Motor neuron (in vitro differentiated cells): ENCODE measurements at places on chromosomes 7 and 10. TPM values are rescaled to one million over a fixed set of nuclear protein-coding genes. Genes with fewer than 3 reads are reported as not detected.

Gene SAP25
- total RNA-seq = 0.71 TPM in 1 of 2 replicates, not detected in the other

- peak; percentile 51 for ATAC-seq
Observed at GRCh38 chr7:92708111-92709042, 118.2 kb upstream of the FAM133B start.

Gene CPA4
- total RNA-seq = 0.09 and 0.36 TPM in 2 replicates

DNA sequence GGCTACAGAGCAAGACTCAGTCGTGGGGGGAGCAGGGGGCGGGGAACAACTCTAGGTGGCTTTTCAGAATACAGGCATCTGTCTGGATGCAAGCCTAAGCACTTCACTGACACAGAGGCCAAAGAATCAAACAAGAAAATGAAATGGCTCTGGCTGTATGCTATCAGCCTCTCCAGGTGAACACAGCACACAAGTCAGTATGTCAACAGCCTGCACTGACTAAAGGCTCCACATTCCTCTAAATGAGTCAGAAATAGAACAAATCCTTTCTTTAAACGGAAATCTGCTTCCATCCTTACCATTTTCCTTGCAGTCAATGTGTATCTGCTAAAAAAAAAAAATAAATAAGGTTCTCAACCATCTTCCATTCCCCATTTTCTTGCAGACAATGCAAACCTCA lies 88.3 kb downstream of the ARMH3 start:
- ATAC-seq = no peak

GRCh38 chr7:1617957-1618356 lies 48.1 kb upstream of the PSMG3 start:
- no peak for ATAC-seq

Gene ACTR3C
- total RNA-seq = 0.73 and 1.2 TPM in 2 replicates

Gene CYP3A7
- total RNA-seq = 0.36 and 1.3 TPM in 2 replicates

Gene ENO4
- 1.1 and 1.5 TPM in 2 replicates for total RNA-seq

Gene INSYN2A
- total RNA-seq = 1.6 TPM in 2 replicates

GRCh38 chr7:28395831-28396230 lies 16.5 kb upstream of the CREB5 start:
- no peak for ATAC-seq

DNA sequence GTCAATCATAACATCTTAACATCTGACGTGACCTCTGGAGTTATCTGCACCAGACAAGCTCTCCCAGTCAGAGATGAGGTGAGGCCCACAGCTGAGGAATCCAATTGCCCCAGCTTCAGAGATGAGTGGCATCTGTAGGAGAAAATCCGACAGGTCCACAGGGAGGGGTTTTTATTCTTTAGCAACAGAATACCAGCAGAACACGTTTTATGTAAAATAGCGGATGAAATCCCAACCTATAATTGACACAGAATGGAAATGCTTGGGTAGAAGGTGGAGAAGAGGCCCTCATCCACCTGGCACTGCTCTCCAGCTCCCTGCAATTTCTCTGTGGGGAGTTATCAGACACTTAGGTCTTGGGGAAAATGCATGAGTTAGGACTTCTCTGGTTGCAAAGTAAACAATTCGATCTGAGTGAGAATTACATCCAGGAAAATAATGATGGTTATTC lies 144.2 kb upstream of the NRP1 start:
- no peak for ATAC-seq

DNA sequence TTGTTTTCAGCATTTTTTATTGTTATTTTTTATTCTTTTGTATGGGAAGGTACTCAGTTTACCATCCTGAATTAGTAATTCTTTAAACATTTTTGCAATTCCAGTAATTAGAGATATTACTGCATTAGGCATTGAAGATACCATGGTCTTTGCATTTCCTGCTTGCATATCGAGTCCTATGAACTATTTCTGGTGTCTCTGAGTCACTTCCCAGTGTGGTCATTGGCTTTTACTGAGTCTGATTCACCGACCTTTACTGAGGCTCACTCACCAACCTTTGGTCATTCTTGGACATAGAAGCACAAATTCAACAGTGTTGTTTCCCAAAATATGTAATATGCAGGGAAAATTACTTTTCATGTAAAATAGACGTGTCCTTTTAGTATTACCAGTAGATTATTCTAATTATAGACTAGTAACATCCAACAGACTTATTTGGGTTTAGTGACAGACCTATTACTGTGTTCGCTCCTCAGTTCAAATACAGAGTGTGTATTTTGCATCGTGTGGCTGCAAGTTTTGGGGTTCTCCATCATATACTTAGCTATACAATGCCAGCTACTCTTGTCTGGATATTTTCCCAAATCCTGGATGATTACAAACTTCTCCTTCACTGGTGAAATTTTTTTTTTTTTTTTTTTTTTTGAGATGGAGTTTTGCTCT lies 180.7 kb upstream of the PRSS1 start:
- ATAC-seq = no peak

Gene GRID2IP
- not detected in 2 replicates for total RNA-seq

Gene TWIST1
- 155 and 157 TPM in 2 replicates for total RNA-seq

GRCh38 chr7:88801046-88801445 lies 5.5 kb upstream of the TEX47 start:
- no peak for ATAC-seq

Gene PTF1A
- total RNA-seq = 0.38 TPM in 1 of 2 replicates, not detected in the other

DNA sequence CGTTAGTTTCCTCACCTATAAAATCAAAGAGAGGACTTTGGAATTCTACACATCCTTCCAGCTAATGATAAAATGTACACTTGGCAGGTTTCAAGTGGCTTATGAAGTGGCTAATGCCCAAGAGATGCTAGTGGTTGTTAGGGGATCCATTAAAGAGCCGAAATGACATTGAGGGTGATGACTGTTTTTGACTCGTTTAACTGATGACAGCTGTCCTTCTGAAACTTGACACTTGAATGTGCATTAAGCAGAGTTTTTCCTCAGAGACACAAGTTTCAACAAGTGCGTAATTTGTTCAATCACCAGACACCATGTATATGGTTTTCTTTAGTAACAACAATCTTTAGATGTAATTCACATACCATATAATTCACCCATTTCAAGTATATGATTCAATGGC lies 1.6 kb upstream of the PRF1 start:
- no peak for ATAC-seq

Gene TMEM26
- total RNA-seq = 0.04 and 0.09 TPM in 2 replicates

Gene PDLIM1
- 1.7 and 2.7 TPM in 2 replicates for total RNA-seq

Gene VSTM2A
- total RNA-seq = 15.0 and 15.1 TPM in 2 replicates

Gene CDH23
- total RNA-seq = 81.3 and 88.4 TPM in 2 replicates

- ATAC-seq = no peak
Observed at GRCh38 chr7:138116141-138116540, 39.9 kb downstream of the AKR1D1 start.

GRCh38 chr10:48459270-48460150 lies 145.4 kb downstream of the ARHGAP22 start:
- ATAC-seq = no peak

DNA sequence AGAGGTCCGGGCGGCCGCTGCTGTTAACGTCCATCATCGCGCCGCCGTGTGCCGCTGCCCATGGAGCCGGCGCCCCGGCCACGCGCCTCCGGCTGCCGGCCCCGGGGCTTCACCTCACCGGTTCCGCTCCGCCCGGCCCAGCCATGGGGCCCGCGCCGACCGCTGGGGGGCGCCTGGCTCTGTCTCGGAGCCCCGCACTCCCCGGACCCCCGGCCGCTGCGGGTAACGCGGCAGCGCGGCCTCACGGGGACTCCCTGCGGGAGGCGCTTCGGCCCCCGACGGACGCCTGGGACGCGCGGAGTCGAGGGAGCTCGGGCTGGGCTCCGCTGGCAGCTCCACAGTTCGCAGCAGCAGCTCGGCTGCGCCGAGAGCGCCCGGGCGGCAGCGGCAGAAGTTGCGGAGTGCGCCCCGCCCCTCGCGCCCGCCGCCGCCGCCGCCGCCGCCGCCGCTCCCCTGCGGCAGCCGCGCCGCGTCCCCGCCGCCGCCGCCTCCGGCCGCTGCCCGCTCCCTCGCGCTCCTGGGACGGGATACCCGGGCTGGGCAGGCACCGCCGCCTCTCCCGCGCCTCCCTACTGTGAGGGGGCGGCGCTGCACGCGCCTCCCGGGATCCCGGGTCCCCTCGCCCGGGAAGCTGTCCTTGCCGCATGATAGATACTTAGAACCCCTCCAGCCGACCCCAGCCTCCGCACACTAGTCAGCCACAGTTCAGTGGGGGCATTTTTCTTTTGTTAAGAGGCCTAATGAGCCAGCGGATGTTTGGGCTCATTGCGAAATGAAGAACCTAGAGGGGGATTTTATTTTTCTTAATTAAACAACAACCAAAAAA lies at the start of gene HTR7:
HTR7 (minus strand) TSS at position 405 of the 826 bp plus-strand sequence; CDS start at position 37, 368 bp downstream.
- ATAC-seq = peak; percentile 88

GRCh38 chr7:79425665-79426064 lies 27.8 kb downstream of the MAGI2 start:
- no peak for ATAC-seq

Gene TDRD1
- total RNA-seq = not detected in 2 replicates

- peak; percentile 96 for ATAC-seq
Observed at GRCh38 chr7:95545007-95545615, 51.2 kb downstream of the PDK4 start.

DNA sequence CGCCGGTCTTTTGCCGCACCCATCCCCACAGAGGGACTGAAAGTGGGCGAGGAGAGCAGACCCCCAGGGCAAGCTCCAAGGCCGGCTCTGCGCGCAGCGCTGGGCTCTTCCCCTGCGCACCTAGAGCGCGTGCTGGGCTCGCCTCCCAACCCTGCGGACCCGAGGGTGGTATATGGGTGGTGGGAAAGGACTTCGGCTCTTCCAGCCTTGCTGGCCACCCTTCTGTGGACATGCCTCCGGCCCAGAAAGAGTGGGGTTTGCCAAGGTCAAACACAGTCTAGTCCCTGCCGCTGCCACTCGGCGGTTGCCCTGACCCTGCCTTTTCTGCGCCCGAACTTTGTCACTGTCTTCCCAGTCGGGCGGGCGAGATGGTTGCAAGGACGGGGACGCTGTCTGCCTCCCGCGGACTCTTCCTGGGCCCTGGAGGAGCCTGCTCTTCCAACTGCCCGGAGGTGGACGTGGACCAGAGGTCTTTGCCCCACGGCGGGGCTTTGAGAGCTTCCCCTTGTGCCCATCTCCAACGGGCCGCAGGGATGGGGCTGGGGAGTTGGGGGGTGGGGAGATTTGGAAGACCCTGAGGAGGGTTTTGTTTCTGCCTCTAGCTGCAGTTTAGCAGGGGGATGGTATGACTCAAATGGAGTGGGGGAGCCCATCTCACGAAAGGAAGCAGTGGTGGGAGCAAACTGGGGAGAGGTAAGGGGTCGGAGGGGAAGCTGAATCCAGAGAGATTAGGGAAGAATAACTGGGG lies 1.5 kb downstream of the ADCY1 start:
- no peak for ATAC-seq

DNA sequence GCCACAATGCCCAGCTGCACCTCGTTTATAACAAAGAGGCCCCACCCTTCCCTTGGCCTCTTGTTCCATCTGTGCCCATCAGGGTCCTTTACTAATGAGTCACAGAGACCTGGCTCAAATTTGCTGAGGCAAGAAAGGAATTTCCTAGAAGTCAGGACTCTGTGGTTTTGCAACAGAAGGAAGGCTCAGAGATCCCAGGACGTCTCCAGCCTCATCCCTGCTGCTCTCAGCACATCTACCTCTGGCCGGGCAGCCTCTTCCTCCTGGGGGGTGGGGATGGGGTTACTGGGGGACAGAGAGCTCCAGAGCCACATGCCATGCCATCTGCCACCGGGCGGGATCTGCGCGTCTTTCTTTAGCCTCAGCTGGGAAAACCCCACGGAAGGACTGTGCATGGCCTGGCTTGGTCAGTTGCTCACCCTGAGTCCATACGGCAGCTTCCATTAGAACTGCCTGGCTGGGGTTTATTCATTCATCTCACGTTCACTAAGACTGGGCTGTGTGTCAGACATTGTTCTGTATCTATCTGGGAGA lies 41.9 kb upstream of the PSMG3 start:
- ATAC-seq = peak; percentile 93

DNA sequence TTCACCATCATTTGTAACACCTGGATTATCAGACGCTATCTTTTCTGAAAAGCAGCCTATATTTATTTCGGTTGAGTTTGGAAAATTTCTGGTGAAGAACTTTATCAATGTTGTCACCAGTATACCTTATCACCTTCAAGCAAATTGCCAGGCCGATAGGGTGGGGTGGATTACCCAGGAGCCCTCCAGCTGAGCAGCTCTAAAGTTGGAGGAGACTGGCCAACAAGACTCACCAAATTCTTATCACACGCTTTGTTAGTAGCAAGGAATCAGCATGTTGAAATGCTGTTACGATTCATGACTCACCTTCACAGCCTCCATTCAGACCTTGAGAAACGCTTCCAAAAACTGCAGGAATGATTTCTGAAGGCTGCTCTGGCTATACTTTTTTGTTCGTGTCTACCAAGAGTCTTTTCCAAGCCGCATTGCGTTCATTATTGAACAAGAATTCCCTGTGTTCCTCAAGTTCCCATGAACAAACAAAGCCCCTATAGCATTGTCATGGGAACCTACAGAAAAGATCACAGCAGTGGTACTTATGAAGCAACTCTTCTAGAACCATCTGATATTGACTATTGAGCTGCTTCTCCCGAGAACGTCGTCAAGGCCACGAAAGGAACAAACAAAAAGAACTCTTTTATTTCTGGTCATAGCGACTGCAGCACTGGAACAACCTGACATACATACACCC lies 291.4 kb downstream of the SFMBT2 start:
- ATAC-seq = no peak

DNA sequence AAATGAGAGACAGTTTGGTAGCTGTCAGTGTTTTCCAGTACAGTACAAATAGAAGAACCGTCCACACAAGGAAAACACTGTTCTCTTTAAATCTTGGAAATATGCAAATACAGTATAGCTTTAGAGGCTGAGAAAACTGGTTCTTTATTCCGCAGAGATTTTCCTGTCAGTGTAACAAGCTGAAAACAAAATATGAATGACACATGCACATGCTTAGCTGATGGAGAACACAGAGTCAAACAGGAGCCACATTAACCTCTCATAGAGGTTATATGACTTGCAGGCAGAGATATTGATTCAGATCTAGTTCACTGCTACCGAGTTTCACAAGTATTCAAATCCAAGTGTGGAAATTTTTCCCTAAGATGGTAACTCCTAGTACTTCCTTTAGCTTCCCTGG lies 135.2 kb upstream of the C1QL3 start:
- peak; percentile 56 for ATAC-seq

- no peak for ATAC-seq
Observed at GRCh38 chr10:104664205-104664604, 23.1 kb downstream of the SORCS3 start.

Gene BLVRA
- 38.9 and 45.0 TPM in 2 replicates for total RNA-seq

- no peak for ATAC-seq
Observed at GRCh38 chr10:86946213-86947155, 10.9 kb downstream of the MMRN2 start.

DNA sequence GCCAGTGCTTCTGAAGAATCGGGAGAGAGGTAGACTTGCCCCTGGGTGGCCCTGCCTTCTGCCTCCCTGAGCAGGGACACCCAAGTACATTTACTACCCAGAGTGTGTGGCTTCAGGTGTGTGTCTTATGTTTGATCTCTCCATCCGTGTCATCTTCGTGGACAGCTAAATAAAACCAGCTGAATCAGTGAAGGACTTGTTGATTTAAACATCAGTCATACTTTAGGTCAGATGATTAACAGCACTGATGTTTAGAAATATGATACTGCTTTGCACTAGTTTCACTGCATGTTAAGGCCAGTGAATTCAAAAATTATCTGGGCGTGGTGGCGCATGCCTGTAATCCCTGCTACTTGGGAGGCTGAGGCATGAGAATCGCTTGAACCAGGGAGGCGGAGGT lies 4.0 kb downstream of the MTG1 start:
- ATAC-seq = no peak

Gene STAMBPL1
- 8.5 and 10.6 TPM in 2 replicates for total RNA-seq

- no peak for ATAC-seq
Observed at GRCh38 chr10:79932841-79933379, 16.0 kb downstream of the SFTPD start.

Gene HIP1
- total RNA-seq = 23.2 and 23.9 TPM in 2 replicates

Gene PWWP2B
- total RNA-seq = 12.1 and 12.2 TPM in 2 replicates

Gene NCF1
- 0.57 TPM in 1 of 2 replicates, not detected in the other for total RNA-seq
